ENCODE measurements at places on chromosomes 1 and 21. TPM values are rescaled to one million over a fixed set of nuclear protein-coding genes. Genes with fewer than 3 reads are reported as not detected.

The HUNK gene
- total RNA-seq, result not detected

The THEM5 gene
- total RNA-seq, result not detected

The ATAD3C gene
- 0.20 TPM for total RNA-seq

The SLC25A34 gene
- 0.42 TPM for total RNA-seq

- DNase-seq, result no peak
Observed at GRCh38 chr1:88060750-88061491, 623.2 kb upstream of the PKN2 start.

GRCh38 chr1:93093332-93094006 lies 14.4 kb downstream of the MTF2 start:
- DNase-seq, result no peak

DNA sequence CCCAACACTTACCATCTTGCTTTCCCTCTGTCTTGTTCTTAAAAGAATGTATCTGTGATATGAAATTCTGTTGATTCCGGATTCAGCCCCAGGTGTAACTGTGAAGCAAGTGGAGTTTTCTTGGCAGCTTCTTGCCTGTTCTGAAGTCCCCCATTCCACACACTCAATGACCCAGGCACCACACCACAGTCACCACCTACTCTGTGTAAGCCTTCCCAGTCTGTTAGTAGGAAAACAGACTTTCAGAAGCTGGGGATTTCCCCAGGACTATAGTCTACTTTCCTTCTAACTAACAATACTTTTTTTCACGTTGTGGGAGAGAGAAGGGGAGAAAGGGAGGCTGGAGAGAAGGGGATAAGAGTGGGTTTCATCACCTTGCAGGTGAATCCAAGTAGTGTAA lies 299.1 kb upstream of the PROX1 start:
- no peak for DNase-seq

DNA sequence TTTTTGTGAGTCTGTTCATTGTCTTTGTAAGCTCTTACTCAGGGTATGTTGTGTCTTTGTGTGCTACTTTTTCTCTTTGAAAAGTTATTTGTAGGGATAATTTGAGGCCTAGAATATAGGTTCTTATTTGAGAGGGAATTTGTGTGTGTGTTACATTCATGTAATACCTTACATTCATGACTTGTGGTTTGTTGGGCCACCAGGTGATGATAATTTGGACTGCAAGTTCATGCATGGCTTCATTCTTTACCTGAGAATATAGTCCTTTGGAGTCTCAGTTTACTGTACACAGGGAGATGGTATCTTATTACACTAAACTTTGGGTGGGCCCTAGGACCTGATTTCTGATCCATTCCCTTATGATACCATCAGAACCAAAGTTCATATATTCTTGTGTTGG lies 51.8 kb upstream of the FASLG start:
- no peak for DNase-seq

DNA sequence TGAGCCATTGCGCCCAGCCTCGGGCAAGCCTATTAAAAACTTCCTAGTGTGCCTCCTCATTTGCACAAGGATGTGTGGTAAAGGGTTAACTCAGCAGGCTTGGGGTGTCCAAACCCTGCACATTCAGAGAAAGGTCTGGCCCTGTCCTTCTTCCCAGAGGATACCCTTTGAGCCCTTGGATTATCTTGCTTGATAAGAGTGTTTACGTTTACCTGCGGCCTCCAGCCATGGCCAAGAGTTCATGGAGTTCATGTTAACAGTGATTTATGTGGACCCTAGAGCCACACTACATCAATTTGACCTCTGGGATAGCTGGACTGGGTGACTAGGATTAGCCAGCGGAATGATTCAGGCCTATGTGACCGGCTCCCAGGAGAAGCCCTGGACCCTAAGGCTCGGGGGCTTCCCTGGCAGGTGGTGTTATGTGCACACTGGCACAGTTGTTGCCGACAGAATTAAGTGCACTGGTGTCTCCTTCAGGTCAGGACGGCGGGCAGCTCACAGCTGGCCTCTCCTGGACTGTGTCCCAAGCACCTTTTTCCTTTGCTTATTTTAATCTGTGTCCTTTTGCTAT lies 7.7 kb upstream of the TCP10L start:
- no peak for DNase-seq

DNA sequence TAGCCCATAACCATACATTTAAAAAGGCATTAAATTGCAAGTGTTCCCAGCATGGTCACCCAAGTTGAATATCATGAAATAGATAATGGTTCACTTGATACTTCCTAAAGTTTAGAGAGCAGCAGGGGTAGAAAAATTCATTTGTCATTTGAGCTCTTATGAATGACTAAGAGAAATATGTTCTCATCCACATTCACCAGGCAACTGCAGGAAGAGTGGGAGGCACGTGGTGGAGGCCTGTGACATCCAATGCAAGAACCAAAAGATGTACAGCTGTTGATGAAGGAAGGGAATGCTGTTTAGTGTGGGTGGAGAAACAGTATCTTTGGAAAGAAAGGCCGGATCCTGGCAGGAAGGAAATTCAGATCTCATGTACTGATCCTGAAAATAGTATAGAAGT lies 473.1 kb downstream of the ADGRL2 start:
- no peak for DNase-seq

GRCh38 chr21:45079351-45079750 lies 5.0 kb downstream of the ADARB1 start:
- no peak for DNase-seq

GRCh38 chr21:29080454-29080941 lies 7.0 kb upstream of the CCT8 start:
- DNase-seq, result no peak

GRCh38 chr1:234584926-234585325 lies 25.1 kb downstream of the IRF2BP2 start:
- DNase-seq, result no peak

DNA sequence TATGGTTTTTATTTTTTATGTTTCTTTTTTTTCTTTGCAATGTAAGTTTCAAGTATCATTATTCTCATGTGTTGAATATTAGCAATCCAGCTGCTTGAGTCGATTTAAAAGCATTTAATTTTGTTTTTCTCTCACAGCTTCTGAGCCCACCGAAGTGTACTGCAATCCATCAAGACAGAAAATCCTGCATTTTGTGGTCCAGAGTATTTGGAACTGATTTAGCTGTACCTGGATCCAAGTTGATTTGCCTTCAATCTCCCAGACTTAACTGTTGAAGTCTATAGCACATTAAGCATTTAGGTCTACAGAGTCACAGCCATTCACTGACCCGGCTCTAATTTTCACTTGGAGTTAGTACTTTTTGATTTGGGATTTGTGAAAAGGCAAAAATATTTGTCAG lies 622.9 kb upstream of the ADAMTS5 start:
- no peak for DNase-seq

- DNase-seq, result no peak
Observed at GRCh38 chr1:157086299-157086698, 13.3 kb downstream of the ETV3L start.
